ENCODE measurements at places on chromosomes 12 and 14.

GRCh38 chr12:43361031-43361710 is 190.8 kb downstream of the ADAMTS20 start:
- DNase-seq, result no peak

DNA sequence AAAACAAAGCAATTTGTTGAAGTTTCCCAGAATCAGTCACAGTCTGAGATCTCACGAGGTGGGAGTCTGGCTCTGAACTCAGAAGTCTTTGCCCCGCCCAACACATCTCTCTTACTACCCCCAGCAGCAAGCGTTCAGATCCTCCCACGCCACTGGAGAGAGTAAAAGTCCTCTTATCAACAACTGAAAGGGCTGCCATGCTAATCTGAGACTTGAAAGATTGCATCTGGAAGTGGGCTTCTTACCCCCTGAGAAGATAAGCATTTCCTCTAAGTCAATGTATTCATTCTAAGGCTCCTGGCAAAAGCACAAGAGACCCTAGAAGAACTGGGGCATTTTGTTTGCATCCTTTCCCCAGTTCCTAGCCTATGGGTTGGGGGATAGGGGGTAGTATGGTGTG is 34.1 kb upstream of the STON2 start:
- no peak for DNase-seq

- DNase-seq, result no peak
Observed at GRCh38 chr12:94790825-94791224, 140.5 kb upstream of the TMCC3 start.

DNA sequence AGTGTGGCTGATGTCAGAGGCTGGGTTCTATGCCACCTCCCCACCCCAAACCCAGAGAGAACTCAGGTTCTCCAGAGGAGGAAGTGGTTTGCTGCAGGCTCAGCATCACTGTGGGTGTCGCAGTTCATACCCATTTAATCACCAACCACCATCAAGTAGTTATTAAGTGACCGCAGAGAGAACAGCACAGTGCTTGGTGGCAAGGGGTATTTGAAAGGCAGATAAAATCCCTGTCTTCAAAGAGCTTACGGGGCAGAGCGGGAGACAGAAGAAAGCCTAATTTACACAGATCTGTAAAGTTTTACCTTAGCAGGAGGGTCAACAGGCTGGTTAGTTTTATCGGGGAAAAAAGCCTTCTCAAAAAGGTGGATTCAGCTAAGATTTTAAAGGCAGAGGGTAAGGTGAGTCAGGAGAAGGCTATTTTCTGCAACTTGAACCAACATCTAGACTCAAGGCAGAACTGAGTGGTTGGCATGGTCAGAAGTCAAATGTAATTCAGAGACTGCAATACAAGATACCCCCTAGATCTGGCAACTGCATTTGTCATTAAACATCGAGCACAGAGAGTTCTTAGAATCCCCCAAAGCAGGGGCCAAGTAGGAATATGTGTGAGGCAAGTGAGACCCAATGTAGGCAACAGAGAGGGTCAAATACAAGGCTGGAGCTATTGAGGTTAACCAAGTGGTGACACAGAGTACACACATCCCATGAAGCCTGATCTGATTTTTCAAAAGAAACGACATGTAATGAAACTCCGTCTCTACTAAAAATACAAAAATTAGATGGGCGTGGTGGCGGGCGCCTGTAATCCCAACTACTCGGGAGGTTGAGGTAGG is 13.2 kb downstream of the PXN start:
- DNase-seq, result no peak

DNA sequence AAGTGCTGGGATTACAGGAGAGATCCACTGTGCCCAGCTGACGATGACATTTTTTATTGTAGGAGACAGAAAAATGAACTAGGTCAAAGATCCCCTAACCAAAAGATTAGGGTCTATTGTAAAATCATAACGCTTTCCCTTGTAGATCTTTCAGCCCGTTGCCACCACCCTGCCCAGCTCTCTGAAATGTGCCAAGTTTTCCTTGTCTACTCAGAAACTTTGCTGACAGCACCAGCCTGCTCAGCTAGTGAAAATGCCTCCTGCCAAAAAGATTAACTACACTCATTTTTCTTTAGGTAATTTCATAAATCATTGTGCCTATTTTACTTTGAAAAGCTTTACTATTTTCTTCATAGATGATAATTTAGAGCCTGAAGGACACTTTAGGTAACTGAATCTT is 28.2 kb upstream of the RASSF3 start:
- no peak for DNase-seq

GRCh38 chr14:97298736-97299135 is 501.6 kb downstream of the VRK1 start:
- DNase-seq, result no peak

- DNase-seq, result no peak
Observed at GRCh38 chr14:51674294-51675002, 22.7 kb downstream of the FRMD6 start.

DNA sequence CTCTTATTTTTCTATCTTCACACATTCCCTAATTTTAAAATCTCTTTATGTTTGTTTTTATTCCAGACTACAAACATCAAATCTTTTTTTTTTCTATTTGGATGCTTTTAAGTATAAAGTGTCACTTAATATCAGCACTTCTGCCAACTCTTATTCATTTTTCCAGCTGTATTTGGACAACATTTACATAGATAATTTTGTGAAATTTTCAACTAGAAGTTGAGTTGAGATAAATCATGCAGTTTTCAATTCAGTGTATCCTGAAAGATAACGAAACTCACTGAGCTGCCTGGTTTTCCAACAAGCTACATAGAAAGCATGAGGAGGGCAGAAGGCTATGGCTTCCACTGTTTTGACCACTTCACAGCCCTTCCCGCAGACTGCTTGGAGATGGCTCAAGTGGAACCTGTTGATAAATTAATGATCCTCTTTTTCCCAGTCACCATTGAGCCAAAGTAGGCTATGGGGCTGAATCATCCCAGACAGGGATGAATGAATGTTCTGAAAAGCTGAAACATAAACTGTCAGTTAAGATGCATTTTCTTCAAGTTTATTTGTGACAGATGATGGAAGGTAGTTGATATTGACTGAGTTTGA is 213.9 kb downstream of the RAD51B start:
- DNase-seq, result no peak

GRCh38 chr14:32327255-32327961 is 1.7 kb upstream of the AKAP6 start:
- DNase-seq, result no peak

- no peak for DNase-seq
Observed at GRCh38 chr14:105161309-105161708, 7.3 kb downstream of the JAG2 start.

DNA sequence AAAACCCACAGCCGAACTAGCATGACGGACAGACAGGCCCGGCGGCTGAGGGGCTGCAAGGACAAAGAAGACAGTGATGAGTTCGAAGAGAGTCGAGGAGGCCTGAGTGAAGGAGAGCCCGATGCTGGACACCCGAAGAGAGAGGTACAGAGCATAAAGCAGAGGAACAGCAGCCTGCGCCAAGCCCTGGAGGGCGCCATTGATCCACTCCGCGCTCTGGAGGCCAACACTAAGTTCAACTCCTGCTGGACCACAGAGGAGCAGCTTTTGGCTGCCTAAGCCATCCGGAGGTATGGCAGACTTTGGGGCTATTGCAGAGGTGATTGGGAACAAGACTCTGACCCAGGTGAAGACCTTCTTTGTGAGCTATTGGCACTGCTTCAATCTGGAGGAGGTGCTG is 7.8 kb upstream of the PLXNC1 start:
- peak; percentile 52 for DNase-seq

GRCh38 chr14:34003691-34004090 is 52.8 kb upstream of the EGLN3 start:
- no peak for DNase-seq

DNA sequence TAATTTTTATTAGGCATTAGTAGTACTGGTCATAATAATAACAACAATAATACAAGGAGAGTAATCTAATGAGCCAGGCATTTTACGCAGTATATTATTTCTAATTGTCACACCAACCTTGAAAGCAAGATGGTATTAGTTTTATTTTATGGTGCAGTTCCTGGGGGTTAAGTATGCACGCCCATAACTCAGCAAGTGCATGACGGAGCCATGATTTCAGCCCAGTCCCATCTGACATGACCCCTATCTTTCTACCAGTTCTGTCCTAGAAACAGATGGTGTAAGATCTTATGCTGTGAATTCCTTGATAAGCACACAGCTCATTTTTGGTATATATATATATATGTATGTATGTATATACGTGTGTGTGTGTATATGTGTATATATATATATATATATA is 106.0 kb downstream of the AEBP2 start:
- no peak for DNase-seq

DNA sequence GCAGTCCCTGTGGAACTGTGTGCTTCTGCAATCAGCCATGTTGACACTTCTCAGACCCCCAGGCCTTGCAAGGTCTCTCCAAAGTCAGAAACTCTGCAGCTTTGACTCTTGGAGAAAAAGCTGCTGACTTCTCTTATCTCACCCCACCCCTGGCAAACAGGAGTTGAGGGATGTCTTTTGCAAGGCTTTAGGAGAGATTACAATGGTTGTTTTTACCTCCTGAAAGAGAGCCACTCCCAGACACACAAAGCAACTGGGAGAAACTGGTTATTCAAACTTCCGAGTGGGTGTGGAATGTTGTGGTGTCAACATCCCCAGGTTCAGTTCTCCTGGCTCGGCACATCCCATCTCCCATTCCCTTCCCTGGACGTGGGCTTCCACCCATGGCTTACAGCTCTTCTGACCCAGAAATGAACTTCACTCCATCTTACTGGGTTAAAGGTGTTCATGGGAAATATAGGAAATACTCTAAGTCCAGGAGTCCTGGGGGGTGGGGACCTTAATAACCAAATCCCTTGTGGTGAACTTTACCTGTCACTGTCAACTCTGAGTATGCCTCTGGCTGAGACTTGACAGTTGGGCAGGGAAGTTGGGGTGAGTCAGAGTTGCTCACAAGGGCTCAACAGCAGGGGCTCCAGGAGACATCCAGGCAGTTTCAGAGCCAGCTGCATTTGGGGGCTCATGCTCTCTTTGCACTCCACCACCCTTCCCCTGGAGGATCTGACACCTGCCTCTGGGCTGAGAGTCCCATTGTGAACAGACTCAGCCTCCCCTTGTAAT is 41.9 kb downstream of the CCDC177 start:
- no peak for DNase-seq

DNA sequence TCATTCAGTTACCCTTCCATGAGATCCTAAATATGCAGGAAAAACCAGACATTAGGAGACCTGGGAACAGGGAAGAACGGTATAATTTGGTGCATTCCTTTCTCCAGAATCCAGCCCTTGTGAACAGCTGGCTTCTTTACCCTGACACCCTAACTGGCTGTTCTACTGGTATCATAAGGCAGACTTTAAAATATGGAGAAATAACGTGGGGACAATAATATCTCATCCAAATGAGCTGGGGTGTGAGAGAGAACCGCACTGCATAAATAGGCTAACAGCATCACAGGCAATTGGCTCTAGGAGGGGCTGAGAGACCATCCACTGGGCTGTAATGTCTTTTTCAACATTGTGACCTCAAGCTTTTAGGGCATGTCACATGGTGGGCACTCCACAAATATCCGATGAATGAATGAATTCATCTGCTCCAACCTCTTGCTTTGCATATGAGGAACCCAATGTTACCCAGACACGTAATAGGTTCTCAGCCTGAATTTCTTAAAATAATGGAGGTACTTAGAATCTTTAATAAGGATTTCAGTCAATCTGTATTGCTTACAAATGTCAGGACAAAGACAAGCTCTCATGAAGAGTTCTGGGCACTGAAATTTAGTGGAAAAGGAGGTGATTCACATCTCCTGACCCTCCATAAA is 157.9 kb downstream of the SAMD4A start:
- DNase-seq, result no peak

DNA sequence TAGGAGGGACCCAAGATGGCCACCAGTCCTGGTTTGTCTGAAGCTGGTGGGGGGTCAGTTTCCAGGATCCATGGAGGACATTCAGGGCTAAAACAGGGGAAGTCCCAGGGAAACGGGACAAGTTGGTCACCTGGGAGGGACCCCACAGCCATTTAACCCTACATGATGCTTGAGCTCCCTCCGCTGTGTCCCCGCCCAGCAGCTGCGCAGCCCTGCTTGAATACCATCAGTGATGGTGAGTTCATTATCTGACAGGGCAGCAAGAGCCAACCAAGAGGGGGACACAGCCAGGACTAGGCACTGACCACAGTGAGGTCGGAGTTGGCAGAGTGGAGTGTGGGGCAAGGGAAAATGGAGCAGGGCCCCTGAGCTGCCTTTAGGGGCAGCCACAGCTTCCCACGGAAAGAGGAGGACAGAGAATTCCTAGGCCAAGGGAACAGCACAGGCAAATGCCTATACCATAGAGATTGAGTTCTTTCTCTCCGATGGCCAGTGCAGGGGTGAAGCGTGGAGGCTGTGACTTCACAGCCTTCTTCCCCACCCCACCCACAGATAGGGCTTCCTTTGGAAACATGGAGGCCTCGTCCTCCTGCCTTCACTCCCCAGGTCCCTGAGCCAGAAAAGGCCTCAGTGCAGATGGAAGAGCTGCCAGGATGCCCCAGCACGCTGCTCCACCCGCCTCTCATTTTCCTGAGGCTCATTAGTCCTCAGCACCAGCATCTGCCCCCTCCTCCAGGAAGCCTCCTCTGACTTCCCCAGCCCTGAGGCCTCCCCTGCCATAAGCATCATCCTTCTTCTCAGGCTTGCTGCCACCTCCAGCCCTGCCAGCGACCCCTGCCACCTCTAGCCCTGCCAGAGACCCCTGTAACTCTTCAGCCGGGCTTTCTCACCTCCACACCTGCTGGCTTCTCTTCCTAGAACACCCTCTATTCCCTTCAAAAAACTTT is 51.4 kb downstream of the CYP46A1 start:
- no peak for DNase-seq

DNA sequence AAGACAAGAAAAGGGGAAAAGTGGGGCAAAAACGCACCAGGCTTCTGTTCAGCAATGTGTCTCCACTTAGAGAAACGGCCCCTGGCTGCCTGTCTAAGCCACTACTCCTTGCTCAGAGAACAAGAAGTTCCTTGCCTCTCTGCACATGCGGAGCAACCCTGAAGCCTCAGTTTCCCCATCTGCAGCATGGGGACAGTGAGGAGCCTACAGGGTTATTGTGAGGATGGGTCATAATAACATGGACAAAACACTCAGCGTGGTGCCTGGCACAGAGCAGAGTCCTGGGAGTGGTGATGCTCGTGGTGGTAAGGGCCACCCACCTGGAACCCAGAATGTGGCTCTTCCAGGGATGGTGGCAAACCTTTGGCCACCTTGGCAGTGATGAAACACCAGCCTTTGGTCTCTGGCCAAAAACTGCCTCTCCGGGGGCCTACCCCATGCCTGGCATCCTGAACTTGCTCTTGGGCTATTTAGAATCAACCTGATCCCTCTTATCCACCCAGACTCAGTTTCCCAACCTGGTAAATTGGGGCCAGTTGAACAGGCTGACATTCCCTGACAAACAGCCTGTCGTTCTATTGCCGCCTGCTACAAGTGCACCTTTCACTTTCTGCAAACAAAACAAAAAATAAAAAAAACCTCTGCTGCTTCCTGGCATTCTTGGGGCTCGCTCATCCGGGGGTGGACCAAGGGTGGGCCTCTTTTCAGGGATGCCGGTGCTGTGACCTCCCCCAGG is 56.5 kb upstream of the DLK1 start:
- no peak for DNase-seq
